Endodermal cell (in vitro differentiated cells): ENCODE measurements at places on chromosomes 12 and 14.
A peak's percentile ranks its signal among the peaks of the same experiment; 100 is the strongest.

GRCh38 chr12:77727442-77728001 is 103.2 kb upstream of the NAV3 start:
- DNase-seq, result no peak

- no peak for DNase-seq
Measured at GRCh38 chr12:12719496-12719895, 2.3 kb downstream of the CDKN1B start.

DNA sequence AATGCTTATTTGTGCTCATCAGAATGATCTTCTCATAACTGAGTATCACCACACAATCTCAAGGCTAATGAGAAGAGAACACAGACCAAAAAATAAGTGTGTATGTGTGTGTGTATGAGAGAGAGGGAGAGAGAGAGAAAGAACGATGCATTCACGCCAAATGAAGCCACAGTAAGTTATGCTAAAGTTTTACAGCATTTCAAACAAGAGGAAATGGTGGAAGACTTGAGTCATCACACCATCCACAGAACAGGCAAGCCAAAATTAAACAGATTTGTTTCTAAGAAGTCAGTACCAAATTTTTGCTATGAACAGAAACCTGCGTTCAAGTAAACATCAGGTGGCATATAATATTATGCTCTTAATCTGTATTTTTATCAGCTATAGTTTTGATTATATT is 141.2 kb downstream of the MED13L start:
- DNase-seq, result no peak

DNA sequence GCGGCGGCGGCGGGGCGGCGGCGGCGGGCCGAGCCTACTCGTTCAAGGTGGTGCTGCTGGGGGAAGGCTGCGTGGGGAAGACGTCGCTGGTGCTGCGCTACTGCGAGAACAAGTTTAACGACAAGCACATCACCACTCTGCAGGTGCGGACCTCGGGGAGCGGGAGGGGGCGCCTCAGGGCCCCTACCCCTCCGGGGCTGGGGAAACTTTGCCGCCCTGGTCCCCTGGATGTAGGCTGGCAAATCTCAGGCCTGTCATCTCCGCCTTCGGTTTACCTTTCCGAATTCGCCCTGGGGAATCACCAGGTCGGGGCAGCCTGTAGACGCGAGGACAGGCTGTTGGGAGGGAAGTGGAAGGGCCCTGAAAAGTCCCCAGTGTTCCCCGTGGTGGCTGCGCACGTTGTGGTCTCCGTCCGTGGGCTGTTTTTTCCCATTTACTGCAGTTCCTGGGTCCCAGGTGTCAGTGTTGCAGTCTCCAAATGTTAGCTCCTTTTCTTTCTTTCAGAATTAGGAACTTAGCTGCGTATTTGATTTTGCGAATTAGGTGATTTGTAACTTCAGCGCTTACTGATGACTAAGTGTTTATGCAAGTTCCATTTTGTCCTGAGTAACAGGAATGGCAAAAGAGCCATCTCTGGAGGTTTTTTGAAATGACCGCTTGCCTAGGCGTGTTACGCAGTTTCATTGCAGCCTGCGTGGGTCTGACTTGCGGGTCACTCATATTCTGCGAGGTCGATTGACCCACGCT is 656 bp downstream of the RAB21 start:
- no peak for DNase-seq

GRCh38 chr12:3034067-3034750 is 43.0 kb upstream of the TSPAN9 start:
- DNase-seq, result peak; percentile 97

DNA sequence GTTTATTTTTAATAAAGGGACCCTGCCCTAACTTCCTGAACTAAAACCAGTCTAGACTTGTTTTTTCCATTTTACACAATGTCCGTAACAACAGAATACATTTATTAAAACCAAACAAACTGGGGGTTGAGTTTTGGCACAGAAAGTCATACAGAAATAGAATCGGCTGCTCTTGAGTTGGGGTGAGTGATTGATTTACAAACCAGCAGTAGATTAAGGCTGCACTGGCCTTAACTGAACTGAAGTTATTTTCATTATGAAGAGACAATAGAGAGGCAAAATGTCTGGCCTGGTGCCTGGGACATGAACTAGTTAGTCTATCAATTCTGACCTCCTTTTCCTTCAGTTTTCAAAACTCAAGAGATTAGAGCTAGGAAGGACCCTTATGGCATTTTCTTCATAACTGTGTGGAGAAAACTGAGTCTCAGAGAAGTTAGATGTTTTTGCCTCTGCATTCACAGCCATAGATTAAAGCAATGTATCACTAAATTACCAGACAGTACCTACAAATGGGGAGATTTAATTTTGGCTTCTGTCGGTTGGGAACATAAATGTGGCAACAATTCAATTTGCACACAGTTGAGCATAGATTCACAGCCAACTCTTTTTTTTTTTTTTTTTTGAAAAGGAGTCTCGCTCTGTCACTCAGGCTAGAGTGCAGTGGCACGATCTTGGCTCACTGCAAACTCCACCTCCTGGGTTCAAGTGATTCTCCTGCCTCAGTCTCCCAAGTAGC is 19.8 kb upstream of the MGP start:
- DNase-seq, result no peak
